ENCODE measurements at places on chromosomes 2 and 18.

DNA sequence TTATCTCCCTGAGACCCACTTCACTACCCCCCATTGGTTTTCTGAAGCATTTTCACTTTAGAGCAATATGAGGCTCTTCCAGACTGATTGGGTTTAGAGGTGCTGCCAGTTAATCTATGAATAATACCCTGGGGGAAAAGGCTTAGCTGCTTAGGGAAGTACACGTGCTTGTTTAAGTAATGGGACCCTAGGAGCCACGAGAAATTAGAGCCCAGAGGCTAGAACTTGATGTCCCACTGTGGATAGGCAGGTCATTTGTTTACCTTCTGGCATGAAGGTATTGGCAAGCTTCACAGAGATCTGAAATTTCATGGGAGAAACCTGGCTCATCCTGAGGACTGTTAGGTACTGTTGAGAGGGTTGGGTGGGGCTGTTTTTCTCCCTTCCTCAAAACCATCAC is 59.7 kb downstream of the CLIP4 start:
- DNase-seq, result no peak

DNA sequence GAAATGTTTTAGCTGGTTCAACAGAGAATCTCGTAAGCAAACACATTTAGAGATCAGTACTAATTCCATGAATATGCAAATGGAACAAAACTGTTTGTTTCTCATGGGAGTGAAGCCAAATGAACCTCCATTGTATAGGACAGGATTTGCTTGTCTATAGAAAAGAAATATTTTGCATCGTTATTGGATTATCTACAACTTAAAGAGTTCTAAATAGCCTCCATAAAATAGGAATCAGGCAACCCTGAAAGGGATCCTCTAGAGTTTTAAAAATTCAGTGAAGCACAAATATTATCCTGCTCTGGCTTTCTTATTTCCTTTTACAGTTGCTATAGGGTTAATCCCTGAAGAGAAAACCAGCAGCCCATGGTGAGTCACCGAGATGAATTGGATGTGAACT is 378.4 kb upstream of the NRXN1 start:
- DNase-seq, result peak; percentile 15

GRCh38 chr2:234163510-234164045 is 113.1 kb downstream of the SPP2 start:
- DNase-seq, result peak; percentile 13

DNA sequence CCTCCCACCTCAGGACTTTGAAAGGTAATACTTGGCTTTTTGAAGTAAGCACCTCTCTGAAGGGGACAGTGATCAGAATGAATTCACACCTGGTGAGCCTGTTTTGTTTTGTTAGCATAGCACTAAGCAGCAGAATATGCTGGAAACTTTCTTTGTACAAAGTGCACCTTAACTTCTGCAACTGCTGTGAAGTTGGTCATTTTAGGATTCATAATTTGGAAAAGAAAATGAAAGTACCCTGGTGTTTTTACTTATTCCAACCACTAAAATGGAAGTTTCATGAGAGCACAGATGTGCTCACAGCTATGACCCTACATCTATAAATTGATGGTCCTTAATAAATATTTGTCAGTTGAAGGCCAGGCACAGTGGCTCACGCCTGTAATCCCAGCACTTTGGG is 257.8 kb upstream of the STON1 start:
- no peak for DNase-seq

DNA sequence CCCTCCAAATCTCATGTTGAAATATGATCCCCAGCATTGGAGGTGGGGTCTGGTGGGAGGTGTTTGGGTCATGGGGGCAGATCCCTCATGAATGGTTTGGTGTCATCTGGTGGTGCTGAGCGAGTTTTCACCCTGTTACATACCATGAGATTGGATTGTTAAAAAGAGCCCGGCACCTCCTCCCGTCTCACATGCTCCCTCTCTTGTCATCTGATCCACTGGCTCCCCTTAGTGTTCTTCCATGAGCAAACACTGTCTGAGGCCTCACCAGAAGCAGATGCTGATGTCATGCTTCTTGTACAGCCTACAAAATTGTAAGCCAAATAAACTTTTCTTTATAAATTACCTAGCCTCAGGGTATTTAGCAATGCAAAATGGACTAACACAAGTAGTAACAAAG is 405.0 kb upstream of the SLC39A10 start:
- DNase-seq, result no peak

DNA sequence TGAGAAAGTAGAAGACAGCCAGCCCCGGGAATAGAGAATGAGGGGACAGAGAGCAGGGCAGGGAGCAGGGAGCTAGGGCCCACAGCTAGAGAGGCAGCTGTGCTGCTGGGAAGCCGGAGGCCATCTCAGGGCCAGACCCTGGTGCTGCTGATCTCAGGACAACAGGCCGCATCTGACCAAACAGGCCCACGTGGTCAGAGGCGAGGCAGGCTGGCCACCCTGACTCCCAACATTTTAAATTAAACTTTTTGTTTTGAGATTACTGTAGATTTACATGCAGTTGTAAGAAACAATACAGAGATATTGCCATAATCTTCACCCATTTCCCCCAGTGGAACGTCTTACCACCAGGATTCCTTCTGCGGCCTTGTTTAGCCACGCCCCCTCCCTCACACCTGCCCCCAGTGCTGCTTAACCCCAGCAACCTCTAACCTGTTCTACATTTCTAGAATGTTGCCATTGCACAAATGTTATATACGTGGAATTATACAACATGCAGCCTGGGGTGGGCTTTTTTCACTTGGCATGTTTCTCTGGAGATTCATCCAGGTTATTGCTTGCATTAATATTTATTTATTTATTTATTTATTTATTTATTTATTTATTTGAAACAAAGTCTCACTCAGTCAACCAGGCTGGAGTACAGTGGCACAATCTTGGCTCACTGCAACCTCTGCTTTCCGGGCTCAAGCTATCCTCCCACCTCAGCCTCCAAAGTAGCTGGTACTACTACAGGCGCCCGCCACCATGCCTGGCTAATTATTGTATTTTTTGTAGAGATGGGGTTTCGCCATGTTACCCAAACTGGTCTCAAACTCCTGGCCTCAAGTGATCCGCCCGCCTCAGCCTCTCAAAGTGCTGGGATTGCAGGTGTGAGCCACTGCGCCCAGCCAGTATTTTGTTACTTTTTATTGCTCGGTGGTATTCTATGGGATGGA is 48.6 kb upstream of the GPR17 start:
- no peak for DNase-seq

- peak; percentile 20 for DNase-seq
Measured at GRCh38 chr2:189527812-189528592, 52.6 kb downstream of the SLC40A1 start.

- no peak for DNase-seq
Measured at GRCh38 chr2:211903961-211904360, 634.6 kb downstream of the ERBB4 start.

GRCh38 chr2:230964136-230964730 is 31.7 kb upstream of the SPATA3 start:
- DNase-seq, result no peak

DNA sequence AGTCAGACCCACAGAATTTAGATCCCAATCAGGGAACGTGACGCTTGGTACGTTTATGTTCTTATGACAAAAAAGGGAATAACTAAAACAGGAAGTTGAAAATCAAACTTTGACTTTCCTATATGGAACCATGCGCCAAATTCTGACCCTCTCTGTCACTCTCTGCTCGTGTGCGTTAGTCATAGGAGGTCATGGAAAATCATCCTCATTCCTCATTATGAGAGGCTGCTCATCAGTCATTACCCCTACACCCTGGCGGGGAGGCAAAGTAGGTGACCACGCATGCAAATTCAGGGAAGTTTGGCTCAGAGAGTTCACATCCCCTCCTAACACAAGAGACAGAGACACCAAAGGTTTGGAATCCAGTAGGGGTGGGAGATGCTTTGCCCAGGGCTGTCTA is 15.5 kb downstream of the IL1F10 start:
- DNase-seq, result no peak

- no peak for DNase-seq
Measured at GRCh38 chr2:142983174-142983573, 105.7 kb downstream of the KYNU start.

DNA sequence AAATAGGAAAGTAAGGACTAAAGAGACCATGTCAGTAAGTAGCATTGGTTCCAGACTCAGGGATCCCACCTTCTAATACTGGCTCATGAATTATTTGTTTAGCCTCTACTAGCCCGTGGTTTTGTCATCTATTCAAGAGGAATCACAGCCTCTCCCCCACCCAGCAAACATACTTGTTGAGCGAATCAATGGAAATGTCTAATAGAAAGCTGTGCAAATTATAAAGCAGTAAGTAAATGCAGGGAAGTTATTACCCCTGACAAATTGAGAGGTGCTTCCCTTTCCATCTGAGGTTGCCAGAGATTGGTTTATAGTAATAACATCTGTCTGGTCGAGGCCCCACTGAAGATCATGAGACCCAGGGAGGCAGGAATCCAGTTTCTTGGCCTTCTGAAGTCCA is 219.3 kb upstream of the OSR1 start:
- peak; percentile 51 for DNase-seq

GRCh38 chr2:234788841-234789240 is 163.0 kb upstream of the SH3BP4 start:
- DNase-seq, result no peak

- peak; percentile 40 for DNase-seq
Measured at GRCh38 chr18:13570856-13571495, 155.4 kb downstream of the FAM210A start.

- no peak for DNase-seq
Measured at GRCh38 chr2:54438271-54438670, 17.9 kb upstream of the SPTBN1 start.

DNA sequence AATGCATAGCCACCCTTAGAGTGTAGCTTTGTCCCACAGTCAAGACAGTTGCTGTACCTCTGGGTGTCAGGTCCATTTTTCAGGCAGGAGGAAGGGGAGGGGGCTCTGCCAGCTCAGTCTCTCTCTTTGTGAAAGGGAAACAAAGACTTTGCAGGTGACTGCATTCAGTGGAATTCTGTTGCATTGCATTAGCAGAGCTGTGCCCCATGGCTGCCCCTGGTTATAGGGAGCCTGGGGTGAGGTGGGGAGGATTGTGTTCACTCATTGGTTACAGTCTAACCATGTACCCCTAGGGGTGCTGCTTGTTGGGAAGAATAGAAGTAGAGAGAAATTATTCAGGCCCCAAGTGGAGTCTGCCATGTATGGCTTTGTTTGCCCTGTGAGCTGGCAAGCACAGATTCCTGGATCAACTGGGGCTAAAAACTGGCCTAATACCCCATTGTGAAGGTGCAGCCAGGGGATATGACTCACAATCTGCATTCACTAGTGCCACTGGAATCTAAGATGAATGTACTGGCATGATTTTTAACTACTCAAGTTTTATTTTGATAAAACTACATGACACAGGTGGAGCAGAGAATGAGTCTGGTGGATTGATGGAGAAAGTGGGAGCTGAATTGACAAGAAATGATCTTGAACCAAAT is 118.4 kb downstream of the SH3BP4 start:
- no peak for DNase-seq

DNA sequence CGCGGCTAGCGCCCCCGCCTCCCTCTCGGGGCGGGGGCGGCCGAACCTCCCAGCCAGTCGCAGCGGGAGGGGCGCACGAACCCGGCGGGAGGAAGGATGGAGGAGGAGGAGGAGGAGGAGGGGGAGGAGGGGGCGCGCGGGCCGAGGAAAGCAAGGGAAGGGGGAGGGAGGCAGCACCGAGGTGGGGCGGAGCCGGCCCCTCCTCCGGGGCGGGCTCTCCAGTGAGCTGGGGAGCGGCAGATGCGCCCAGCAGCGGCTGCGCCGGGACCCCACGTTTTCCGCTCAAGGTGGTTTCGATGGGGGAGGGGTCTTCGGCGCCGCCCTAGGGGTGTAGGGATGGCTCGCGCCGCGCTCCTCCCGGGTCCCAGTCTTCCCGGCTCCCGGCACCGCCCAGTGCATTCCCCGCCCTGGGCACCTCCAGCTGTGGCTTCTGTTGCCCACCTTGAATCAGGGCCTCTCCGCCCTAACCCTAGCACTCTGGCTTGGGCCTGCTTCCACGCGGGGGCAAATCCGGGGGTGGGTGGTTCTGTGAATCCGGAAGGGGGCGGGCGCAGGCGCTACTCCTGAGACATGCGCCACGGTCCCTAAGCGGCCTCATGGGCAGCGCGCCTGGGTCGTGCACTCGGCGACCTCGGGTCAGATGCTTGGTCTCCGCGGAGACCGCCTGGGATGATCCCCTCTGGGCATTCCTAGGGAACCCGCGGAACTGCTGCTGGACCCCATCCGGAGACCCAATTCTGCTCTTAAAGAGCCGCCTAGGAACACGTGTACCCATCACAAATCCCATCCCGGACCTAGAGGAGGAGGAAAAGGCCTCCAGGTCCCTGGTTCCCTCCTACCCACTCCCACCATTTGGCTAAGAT is at the start of gene FBXO41:
Gene FBXO41 (minus strand): TSS at position 183 of the 863 bp plus-strand sequence. CDS start 14,848 bp downstream, outside the sequence.
- DNase-seq, result peak; percentile 26

DNA sequence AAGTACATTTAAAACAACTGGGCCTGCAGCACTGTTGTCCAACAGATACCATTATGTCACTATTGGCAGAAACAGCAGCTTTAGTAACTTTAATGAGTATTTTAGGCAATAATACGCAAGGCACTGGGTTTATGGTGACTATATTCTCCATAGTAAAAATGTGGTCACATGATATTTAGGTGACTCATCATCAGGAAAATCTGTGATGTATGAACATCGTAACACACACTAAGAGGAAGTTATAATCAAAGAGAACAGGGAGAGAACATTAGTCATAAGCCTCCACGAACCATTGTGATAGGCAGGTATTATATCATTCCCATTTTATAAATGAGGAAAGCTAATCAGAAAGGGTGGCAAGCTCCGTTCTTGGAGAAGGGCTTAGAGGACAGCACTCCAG is 36.9 kb downstream of the RAPH1 start:
- peak; percentile 48 for DNase-seq

DNA sequence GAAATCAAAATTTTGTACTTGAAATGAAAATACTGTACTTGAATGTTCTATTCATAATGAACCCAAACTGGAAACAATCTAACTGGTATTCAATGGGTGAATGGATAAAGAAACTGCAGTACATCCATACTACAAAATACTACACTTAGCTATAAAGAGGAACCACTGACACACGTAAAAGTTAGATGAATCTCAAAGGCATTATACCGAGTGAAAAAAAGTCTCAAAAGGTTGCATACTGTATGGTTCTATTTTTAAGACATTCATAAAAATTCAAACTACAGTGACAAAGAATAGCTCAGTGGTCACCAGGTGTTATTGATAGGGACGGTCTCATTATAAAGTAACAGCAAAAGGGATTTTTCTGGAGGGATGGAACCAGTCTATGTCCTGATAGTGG is 41.1 kb downstream of the COBLL1 start:
- DNase-seq, result no peak

DNA sequence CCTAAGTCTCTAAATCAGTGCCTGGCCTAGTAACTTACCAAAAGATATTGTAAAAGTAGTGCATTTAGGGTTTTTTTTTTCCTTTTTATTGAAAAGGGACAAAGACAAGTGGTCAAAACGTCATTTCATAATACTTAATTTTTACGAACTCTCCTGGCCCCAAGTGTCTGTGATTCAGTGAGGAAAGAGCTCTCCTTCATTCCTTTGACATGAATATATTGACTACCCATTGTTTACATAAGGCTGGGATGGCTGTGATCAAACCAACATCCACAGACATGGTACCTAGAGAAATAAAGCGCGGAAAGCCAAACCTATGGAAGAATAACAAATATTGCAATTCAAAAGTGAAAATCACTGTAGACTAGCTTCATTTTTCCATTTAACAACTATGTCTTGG is 198.4 kb downstream of the BABAM2 start:
- DNase-seq, result peak; percentile 75

All from fibroblast of skin of scalp (primary cell).